ENCODE measurements at places on chromosomes 16 and 17.

DNA sequence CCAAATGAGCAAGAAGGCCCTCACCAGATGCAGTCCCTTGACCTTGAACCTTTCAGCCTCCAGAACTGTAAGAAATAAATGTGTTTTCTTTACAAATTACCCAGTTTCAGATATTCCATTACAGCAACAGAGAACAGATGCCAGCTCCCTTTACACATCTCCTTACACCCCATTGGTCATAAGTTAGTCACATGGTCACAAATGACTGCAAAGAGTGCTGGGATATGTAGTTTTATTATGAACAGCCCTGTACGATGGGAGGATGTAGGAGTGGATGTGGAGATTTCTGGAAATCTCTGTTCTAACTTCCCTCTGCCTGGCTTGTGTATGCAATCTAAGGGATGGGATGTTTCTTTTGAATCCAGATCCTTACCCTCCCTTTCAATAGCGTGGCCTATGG lies 13.3 kb upstream of the RPL38 start:
- no peak for DNase-seq

- DNase-seq = no peak
Observed at GRCh38 chr17:69555056-69555455, 140.6 kb downstream of the MAP2K6 start.

DNA sequence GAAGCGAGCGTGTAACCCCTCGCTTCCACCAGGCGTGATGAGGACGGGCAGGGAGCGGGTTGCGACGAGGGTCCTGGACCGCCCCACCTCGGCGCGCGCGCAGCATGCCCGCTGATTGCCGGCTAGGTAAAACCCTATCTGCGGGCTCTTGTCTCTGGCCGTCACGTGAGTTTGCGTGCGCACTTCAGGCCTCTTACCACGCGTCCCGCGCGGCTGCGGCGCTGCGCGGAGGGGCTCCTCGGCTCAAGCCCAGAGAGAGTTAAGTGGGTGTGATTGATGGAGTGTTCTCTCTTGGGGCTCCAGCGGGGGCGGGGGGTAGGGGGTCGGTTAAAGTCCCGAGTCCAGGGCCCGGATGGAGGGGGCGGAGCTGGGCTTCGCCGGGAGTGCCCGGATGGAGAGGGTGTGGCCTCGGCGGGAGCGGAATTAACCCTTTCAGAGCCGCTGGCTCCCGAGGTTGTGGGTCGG lies 7.9 kb downstream of the KDM6B start:
- DNase-seq = peak; percentile 72

GRCh38 chr16:56669840-56670619 lies 416 bp downstream of the MT1H start:
- no peak for DNase-seq

DNA sequence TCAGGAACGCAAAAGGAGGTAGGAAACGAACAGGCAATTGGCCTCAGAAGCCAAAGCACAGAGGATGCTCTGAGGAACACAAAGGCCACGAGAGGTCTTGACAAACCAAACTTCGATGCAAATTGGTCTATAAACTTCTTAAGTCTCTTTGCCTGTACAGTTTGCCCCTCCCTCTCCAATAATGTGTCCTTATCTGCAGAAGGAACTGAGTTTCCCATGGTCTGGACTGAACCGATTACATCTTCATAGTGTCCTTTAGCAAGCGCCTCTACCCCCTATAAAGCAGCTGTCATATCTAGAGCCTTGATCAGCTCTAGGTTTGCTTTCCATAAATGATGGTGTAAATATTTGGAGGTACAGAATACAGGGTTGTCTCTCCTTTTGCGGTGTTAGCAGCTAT lies 3.1 kb upstream of the CDRT4 start:
- DNase-seq = no peak

DNA sequence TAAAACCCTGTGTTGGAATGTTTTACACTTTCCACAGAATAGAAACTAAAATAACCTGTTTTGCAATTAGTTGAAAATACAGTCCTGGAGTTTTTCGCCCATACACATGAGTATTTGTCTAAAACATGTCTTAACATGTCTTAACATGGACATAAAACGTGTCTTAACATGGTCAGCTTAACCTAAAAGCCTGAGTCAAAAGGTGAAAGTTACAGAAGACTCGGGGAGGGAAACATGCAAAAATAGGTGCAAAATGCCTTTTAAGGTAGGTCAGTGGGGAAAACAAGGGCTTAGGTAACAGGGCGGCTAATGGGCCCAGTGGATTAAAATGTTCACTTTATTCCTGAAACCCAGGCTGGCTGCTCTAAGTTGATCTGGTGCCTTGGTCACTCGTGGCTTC lies 56.1 kb upstream of the RBL2 start:
- no peak for DNase-seq

DNA sequence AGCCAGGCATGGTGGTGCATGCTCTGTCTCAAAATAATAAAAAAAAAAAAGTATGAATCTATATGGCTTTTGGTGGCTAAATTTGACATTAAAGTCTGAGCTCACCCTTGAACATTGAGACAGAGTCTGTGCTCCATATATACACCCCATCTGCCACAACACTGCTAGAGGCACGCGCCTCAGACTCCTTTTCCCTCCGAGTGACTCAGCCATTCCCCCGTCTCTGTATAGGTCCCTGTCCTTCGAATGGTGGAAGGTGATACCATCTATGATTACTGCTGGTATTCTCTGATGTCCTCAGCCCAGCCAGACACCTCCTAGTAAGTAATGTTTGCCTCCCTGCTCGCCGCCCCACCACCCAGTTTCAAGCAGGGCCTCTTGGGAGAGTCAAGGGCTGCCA lies 4.5 kb upstream of the EFNB3 start:
- no peak for DNase-seq

- DNase-seq = no peak
Observed at GRCh38 chr16:1626327-1626726, 14.2 kb downstream of the CRAMP1 start.

DNA sequence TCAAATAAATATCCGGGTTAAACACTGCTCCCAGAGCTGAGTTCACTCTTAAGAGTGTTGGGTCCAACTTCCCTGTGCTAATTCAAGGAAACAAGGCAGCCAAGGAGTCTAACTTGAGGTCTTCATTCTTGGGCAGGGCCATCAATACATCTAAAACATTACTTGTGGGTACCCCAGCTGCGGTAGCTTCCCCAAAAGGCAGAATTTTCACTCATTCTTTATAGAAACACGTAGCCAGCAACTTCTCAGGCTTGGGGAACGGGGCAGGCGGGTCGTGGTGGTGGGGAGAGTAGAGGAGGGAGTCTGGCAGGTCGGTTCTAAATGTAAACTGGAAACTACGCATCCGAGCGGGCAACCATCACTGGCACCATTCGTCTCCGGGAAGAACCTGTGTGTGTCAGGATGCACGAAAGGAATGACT lies 666 bp upstream of the METTL9 start:
- no peak for DNase-seq

GRCh38 chr16:68564382-68564985 lies 25.4 kb downstream of the ZFP90 start:
- no peak for DNase-seq

DNA sequence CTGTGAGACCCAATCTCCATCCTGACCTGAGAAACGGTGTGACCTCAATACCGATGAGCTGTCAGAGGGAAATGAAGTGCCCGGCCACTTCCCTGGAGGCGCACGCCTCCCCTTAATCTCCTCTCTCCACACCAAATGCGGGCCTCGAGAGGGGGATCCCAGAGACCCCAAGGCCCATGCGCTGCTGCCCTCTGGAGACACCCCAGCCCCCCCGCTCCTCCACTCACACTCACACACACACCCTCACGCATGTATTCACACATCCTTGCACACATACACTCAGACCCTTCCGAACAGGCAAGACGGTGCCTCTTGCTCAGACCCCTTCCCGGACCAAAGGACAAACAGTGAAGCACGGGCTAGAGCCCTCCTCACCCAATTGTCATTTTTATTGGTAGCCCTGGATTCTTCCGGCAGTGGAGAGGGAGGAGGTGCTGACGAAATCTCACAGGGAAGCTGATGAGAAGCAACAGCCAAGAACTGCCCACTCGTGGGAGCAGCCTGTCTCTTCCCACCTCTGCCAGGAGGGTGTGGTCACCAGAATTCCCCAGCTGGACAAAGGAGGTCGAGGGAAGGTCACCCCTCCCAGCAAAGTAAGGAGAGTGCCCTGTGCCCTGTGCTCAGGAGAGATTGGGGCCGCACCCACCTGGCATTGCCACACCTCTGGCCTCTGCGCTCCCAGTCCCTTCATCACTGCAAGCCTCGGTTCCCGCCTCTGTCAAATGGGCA lies 136.0 kb upstream of the TNRC6C start:
- no peak for DNase-seq

DNA sequence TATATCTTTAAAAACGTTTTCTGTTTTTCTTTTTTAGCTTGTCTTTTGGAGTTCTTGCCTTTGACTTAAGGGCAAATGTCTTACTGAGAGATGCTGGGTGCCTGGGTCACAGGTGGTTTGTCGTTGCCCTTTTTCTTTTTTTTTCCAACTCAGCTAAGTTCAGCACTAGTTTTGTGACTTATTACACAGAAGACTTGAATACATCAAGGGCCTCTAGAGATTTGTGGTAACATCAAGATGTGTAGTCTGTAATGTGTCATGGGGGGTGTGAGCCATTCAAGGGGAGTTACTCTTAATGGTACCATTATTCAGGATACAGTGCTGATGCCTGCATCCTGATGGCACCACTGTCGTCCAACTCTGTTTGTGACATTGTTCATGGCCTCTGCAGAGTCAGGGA lies 95.1 kb downstream of the PRKCA start:
- DNase-seq = no peak

DNA sequence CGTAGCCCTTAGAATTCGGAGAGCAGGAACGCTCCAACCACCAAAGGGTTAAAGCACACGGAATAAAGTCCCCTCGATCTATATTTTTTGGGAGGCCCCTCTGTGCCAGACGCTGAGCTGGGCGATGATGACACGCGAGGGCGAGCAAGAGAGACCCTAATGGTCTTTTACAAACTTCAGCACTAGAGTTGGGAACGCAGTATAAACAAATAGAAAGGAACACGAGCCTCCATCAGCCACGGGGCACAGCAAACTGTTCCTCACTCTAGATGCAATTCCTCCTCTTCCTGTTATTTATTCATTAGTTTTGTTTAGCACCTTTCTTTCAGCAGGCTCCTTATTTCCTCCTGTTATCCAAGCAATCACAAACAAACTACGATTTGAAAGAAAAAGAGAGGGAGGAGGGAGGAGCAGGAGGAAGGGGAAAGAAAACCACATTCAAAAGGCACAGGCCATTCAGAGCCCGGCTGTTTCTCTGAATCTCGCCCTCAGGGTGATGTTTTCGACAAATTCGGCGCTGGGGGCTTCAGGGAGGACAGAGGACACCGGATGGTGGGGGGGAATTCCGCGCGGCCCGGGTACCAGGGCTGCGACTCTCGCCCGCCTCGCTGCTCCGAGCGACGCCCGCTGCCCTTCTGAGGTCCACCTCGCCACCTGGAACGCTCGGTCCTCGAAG lies 1.6 kb downstream of the TOX3 start:
- no peak for DNase-seq

GRCh38 chr17:66799849-66800537 lies 34.9 kb upstream of the CACNG5 start:
- DNase-seq = no peak

- DNase-seq = no peak
Observed at GRCh38 chr16:24234737-24235136, 21.4 kb upstream of the CACNG3 start.

- DNase-seq = no peak
Observed at GRCh38 chr17:3762922-3763776, 37.8 kb downstream of the ITGAE start.

GRCh38 chr16:8184854-8185253 lies 405.5 kb downstream of the TMEM114 start:
- DNase-seq = no peak

- no peak for DNase-seq
Observed at GRCh38 chr17:77326076-77326591, 185.4 kb downstream of the SEC14L1 start.

DNA sequence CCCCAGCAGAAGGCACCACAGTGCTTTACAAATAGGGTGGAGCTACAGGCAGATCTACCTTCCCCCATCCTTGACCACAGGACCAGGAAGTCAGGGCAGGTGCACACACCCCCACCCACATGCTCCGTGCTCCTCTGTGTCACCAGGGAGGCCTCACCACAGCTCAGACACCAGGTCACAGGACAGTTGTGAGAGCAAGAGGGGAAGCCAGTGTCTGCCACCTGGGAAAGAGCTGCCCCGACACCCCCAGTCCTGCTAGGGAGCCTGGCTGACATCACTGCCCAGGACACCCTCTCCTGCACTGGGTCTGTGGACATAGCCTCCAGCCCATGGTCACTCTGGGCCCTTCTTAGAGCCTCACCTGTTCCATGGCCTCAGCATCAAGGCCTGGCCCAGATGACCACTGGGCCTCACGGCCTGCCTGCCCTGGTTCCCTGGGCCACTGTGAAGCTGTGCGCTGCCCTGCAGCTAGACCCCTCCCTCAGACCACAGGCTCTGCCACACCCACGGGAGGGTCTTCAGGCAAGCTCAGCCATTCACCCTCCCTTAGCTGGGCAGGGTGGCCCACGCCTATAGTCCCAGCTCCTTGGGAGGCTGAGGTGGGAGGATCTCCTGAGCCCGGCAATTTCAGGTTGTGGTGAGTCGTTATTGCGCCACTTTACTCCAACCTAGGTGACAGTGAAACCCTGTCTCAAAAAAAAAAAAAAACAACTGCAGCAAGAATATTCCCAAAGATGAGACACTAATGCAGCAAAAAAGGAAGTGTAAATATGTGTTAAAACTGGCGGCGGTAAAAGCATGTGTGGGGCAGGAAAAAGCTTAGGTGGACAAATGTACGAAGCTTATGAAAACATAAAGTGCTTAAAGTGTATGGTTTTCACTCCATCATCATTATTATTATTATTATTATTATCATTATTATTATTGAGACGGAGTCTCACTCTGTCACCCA lies 14.2 kb downstream of the POLR3K start:
- peak; percentile 21 for DNase-seq

DNA sequence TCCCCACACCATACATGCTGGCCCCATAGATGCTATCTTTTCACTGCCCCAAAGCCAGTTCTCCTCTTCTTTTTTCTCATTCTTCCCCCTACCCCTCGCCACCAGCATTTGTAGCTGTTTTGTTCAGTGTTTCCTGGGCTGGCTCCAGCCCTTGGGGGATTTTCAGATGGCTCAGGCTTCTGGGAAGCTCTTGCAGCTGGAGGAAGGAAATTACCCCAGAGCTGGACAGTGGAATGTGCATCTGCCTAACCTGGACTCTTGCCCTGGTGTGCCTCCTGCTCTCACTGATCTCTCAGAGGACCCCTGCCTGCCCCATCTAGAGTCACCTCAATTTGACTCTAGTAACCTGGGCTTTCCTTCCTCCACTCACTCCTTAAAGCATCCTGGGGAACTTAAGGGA lies 82.8 kb downstream of the MYH13 start:
- no peak for DNase-seq

DNA sequence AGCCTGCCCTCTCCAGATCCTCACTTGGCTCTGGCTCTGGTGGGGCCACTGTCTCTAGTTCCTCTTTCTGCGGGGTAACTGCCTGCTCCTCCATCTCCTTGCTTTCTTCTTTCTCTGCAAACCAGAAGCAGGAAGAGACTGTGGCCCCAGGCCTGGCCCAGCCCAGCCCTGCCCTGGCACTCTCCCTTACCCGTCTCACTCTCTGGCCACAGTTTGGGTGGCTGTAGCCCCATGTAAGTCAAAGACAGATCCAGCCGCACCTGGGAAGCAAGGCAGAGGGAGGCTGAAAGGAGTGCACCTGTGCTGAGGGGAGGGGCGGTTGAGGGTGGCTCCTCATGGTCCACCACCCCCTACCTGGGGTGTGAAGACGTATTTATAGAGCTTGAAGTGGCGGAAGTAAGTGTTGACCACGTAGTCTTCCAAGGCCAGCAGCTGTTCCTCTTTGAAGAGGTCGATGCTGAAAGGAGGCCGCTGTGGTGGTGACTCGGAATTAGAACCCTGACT lies 2.8 kb downstream of the CFAP119 start:
- DNase-seq = no peak

- DNase-seq = no peak
Observed at GRCh38 chr17:72587156-72587555, 466.3 kb downstream of the SOX9 start.
